NCI-H446 treated with DMSO at 0.1 percent for 48 hours (cell line): ENCODE measurements at places on chromosomes 5 and 9.
A peak's percentile ranks its signal among the peaks of the same experiment; 100 is the strongest.

DNA sequence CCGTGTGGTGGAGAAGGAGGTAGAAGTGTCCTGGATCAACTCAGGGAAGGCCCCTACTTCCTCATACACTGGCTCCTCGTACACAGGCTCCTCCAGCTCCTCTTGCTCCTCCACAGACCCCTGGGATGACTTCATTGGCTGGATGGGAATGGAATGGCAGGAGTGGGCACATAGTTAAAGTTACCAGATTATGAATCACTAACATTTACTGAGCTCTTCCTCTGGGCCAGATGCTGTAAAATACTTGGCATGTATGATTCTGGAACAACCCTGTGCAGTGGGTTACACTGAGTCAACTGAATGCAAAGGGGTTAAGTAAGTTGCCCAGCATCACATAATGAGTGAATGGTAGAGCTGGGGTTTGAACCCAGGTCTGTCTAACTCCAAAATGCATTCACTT is 3.1 kb upstream of the FCHSD1 start:
- DNase-seq, result no peak

- no peak for DNase-seq
These were observed 20.4 kb upstream of the SMC2 start for GRCh38 chr9:104073770-104074133.

DNA sequence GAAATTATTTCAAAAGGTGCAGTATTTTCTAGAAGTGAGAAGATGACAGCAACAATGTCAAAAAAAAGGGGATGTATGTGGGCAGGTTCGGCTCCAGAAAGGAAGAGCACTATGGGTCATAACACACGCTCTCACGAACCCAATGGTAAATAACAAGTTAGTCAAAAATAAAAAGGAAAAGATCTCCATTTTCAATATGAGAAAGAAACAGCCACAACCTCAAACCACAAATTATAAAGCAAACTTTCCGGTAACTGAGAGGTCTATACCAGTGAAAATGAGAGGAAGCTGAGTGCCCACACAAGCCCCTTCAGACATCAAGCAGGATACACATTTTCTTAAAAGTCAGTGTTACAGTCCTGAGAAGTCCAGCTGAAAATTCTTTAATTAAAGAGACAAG is 398.5 kb upstream of the RPS23 start:
- no peak for DNase-seq

- peak; percentile 16 for DNase-seq
These were observed 999.8 kb downstream of the NR2F1-AS1 start for GRCh38 chr5:92581249-92581648.

DNA sequence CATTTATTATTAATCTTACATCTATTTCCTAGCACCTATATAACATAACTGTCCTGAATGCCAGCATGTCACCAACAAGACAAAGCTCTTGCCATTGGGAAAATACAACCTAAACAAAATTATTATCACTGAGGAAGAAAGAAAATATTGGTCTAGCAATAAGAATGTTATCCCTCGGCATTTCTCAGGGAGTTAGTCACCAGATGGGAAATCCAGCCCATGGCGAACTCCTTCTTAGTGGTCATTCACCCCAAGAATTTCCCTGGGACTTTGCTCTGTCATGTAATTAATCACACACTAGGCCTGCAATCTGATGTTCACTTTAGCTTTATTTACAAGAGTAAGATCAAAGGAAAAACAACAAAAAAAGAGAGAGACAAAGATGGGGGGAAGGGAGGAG is 56.1 kb upstream of the TAS2R1 start:
- no peak for DNase-seq

DNA sequence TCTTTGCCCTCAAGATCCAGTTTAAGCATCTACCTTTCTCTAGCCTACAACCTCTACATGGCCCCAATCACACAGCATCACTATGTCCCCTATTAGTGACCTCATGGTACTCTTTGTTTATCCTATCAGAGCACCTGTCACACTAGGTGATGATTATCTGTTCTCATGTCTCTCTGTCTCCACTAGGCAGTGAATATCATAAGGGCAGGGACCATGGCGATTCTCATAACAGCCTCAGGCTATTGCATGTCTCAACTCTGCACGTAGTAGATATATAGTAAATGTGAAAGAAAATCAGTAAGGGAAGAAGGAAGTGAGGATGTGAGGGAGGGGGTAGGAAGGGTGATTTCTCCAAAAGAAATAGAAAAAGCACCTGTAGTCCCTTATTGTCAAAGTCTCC is 311.0 kb downstream of the NSG2 start:
- DNase-seq, result no peak

DNA sequence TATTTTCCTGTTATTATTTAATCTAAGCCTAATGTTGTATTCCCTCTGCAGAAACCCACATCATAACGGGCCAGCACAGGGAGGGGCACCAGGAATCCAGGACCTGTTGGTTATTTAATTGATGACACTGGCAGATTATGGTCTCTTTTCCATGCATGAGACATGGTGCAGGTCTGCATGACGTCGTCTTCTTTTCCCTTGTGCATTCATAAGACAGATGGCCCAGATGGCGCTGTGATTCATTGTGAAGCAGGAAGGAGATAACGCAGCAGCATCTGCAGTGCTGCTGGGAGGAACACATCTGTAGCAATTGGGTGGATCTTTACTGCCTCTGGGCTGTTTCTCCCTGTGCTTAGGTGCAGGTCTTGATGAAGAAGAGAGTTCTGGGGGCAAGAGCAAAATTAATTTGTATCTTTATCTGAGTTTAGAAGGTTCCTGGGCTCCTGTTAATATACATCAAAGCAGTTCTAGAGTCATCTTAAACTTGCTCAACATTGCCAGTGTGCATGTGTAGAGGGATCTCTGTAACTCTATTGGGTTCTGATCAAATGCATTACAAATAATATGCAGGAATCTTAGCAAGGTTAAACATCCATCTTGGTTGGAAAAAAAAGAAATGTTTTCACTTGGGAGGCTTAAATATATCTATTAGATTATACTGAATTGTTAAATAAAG is 176.1 kb downstream of the PCSK1 start:
- peak; percentile 18 for DNase-seq

GRCh38 chr9:27367175-27367798 is 70.3 kb upstream of the EQTN start:
- no peak for DNase-seq

- peak; percentile 92 for DNase-seq
These were observed at the start of gene DCTN3 for GRCh38 chr9:34620061-34620994. DCTN3 (minus strand) TSS chr9:34620495; CDS start chr9:34620464, 31 bp downstream.

GRCh38 chr9:33111631-33112030 is 35.2 kb upstream of the SMU1 start:
- DNase-seq, result no peak

DNA sequence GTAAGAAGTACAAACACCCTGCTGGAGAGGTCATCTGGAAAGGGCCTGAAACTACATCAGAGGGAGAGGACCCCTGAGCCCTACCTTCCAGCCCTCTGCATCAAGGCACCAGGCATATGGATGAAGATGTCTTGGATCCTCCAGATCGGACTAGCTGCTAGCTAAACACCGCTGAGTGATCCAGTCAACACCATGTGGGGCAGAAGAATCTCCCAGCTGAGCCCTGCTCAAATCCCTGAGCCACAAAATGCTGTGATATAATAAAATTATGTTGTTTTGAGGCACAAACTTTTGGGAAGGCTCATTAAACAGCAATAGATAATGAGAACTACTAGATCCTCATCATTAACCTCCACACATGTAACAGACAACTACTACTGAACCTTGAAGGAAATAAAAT is 155.2 kb downstream of the FRMD3 start:
- no peak for DNase-seq

GRCh38 chr9:130905125-130905901 is 8.7 kb upstream of the QRFP start:
- no peak for DNase-seq

DNA sequence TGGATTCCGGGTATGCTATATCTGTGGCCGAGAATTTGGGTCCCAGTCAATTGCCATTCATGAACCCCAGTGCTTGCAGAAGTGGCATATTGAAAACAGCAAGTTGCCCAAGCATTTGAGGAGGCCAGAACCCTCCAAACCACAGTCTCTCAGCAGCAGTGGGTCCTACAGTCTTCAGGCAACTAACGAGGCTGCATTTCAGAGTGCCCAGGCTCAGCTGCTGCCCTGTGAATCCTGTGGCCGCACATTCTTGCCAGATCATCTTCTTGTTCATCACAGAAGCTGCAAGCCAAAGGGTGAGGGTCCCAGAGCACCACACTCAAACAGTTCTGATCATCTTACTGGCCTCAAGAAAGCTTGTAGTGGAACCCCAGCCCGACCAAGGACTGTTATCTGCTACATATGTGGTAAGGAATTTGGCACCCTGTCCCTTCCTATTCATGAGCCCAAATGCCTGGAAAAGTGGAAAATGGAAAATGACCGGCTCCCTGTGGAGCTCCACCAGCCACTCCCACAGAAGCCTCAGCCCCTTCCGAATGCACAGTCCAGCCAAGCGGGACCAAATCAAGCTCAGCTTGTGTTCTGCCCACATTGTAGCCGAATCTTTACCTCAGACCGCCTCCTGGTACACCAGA is 23.0 kb downstream of the ZNF474 start:
- no peak for DNase-seq

- DNase-seq, result no peak
These were observed 109.3 kb downstream of the BOD1 start for GRCh38 chr5:173507171-173507570.

- no peak for DNase-seq
These were observed 1139.6 kb upstream of the NUDT12 start for GRCh38 chr5:104702212-104702611.

DNA sequence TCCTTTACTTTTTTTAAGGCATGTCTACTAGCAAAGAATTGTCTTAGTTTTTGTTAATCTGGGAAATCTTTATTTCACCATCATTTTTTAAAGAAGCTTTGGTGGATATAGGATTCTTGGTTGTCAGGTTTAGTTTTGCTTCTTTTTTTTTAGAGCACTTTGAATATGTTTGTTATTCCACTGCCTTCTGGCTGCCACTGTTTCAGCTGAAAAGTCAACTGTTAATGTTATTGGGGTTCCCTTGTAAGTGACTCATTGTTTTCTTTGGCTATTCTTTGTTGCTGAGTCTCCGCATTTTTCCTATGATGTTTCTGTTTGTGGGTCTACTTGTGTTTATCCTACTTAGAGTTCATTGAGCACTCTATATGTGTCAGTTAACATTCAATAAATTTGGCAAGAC is 44.4 kb downstream of the PHAX start:
- DNase-seq, result no peak
